SW480 (cell line): ENCODE measurements at places on chromosomes 6 and 20.
A peak's percentile ranks its signal among the peaks of the same experiment; 100 is the strongest.

GRCh38 chr20:62622178-62622876 lies 20.0 kb upstream of the SLCO4A1 start:
- no peak for DNase-seq

- no peak for DNase-seq
Measured at GRCh38 chr6:163702736-163703135, 288.2 kb downstream of the QKI start.

DNA sequence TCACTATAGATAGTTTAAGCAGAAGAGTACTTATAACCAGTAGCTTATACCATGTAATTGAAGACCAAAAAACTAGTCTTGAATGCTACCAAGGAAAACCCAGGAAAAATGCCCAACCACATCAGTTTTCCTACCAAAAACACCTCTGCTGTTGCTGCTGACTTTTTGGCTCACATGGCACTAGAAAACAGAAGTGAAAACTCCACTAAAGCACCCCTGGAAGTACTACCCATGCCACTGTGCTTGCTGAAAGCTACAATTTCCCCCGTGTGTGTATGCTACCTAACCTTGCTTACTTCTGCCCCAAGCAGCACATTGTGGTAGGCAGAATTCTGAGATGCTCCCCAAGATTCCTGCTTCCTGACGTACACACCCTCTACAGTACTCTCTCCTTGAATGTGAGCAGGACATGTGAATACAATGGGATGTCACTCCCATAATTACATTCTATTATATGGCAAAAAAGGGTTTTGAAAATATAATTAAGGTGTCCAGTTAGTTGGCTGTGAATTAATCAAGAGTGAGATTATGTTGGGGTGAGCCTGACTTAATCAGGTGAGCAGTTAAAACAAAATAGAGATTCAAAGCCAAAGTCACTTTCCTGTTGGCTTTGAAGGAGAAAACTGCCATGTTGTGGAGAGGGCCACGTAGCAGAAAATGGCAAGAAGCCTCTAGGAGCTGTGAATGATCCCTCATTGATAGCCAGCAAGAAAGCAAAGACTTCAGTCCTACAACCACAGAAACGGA lies 209.8 kb upstream of the MARCKS start:
- DNase-seq: no peak

- DNase-seq: no peak
Measured at GRCh38 chr20:56032251-56032650, 26.9 kb upstream of the CBLN4 start.

DNA sequence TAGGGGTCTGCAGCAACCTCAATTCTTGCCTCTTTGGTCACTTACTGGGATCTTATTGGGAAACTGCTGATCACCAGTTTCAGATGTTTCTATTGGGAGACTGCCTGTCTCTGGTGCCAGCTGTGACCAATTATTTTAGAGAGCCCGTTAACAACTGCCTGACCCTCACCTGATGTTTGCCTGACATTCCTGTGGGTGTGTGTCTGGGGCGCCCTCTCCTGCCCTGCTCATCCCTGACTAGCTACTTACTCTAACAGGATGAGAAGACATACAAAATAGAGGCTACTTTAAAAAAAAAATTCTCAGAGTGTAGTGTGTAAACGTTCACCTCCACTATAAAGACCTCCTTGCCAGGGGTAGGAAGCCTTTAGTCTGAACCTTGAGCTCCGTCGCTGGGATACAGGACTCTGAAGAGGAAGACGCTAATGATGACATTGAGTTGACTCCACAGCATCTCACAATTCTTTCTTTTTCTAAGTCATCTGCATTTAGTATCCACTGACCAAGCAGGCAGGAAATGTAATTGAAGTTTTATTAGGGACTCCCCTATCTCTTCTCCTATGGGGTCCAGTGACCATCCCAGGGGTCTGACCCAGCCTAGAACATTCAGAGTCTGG lies 54.6 kb upstream of the DDR1 start:
- DNase-seq: peak; percentile 50

GRCh38 chr20:62703853-62704228 lies 4.8 kb upstream of the NTSR1 start:
- DNase-seq: peak; percentile 41

GRCh38 chr6:26205161-26205624 lies 118.0 kb downstream of the HFE start:
- DNase-seq: peak; percentile 91

DNA sequence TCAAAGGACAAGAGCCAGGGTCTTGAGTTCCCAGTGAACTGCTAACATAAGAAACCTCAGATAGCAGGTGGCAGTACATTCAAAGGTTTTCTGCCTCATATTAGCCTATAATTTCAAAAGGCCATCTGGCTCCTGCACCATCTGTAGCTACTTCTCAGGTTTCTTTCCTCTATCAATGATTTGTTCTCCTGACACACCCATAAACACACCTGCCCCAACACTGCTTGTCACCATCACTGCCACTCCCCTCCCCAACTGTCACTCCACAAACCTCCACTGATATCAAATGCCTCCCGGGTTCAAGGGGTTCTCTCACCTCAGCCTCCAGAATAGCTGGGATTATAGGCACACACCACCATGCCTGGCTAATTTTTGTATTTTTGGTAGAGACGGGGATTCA lies 152.7 kb upstream of the SLC22A16 start:
- DNase-seq: peak; percentile 14
